ENCODE measurements at places on chromosomes 6 and 20.

GRCh38 chr6:159180001-159180400 is 10.8 kb downstream of the FNDC1 start:
- no peak for DNase-seq

GRCh38 chr20:40965671-40966070 is 63.0 kb upstream of the TOP1 start:
- no peak for DNase-seq

DNA sequence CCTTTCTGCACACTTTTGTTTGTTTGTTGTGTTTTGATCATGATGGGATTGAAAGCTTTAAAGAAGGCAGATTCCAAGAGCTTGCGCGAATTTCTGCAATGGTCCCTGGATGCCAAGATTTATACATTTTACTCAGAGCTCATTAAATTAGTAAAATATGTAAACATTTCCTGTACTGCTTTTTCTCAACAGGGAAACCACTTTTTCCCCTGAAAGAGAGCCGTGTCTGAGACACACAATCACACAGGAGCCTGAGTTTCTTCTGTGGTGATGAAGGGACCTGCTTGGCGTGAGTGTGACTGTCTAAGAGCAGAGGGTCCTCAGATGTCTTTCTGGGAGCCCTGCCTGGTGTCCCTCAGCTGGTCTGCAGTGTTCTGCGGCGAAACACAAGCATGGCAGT is 12.1 kb upstream of the TAGAP start:
- no peak for DNase-seq

DNA sequence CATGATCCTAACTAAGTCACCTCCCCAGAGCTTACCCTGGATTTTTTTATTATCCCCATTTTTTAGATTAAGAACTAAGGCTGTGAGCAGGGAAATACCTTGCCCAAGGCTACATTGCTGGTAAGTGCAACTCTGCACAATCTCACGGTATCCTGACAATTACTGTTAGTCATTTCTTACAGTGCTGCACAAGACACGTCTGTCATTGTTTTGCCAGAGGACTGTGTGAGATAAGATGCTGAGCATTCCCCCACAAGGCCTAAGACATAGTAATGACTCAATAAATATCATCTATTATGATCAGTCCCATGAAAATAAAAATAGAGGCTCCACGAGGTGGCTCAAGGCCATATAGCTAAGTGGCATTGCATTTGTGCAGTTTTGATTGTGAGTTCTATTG is 21.0 kb downstream of the PFDN4 start:
- no peak for DNase-seq

DNA sequence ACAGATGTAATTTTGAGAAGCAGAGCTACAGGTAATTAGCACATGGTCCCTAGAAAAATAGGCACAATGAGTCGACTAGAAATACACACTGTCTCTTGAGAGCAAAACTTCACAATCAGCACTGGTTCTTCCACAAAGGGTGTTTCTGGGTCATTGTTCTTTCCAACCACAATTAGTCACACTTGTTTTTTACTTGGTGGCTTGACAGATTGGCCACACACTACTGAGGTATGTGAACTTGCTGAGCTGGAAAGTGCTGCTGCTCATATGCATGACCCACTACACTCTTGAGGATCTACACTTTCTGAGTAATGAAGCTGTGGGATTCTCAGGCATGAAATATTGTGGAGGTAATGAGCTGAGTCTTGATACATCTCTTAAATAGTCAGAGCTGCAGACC is 347.7 kb downstream of the BCKDHB start:
- peak; percentile 4 for DNase-seq

GRCh38 chr6:4662886-4663285 is 113.3 kb upstream of the CDYL start:
- DNase-seq: no peak

DNA sequence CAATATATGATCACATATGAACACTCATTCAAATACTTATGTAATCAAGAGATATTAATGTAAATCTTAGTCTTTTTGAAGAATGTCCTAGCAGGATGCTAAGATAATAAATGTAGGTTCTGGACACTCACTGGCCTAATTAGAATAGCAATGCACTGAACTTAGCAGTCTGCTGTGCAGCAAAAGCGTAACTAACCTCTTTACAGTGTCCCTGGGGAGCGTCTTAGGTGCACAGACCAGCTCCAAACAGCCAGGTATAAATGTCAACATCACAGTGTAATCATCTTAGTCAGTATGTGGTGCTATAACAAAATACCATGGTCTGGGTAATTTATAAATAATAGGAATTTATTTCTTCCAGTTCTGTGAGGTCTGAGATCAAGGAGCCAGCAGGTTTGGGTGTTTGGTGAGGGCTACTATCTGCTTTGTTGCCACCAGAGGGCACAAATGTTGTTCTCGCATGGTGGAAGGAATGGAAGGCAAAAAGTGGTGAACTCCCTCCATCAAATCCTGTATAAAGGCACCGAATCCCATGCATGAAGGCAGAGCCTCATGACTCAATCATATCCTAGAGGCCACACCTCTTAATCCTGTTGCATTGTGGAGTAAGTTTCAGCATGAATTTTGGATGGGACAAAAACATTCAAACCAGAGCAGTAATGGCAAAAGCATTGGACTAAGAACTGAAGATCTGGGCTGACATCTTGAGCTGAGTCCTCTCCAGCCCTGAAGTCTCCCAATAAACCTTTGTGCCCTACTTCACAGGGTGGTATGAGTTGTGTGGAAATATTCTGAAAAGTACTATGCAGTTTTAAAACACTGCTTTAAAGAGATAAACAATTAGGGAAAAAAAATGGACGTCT is 41.8 kb upstream of the FOXO3 start:
- no peak for DNase-seq

DNA sequence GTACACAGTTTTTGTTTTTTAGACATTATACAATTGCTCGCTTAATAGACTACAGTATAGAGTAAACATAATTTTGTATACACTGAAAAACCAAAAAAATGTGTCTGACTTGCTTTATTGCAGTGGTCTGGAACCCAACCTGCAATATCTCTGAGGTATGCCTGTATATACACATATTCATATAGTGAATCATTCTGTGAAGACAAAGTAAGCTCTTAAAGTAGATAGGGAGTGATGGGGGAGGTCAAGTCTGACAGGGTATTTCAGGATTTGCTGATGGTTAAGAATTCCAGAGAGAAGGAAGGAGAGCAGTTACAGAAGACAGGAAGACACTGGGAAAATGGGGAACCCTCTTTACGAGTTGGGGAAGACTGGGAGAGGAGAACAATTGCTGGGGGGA is 417.9 kb downstream of the CD109 start:
- DNase-seq: no peak

Measured in GM13977 (cell line).